ENCODE measurements at places on chromosomes 1 and 21.
A peak's percentile ranks its signal among the peaks of the same experiment; 100 is the strongest.

GRCh38 chr1:244186372-244186771 lies 135.3 kb downstream of the ZBTB18 start:
- no peak overlapping the region for H3K4me3 ChIP-seq
- H3K27ac ChIP-seq, result no peak overlapping the region
- H3K4me1 ChIP-seq, result no peaks in the 10 kb centered on the region
- DNase-seq, result no peak
- H3K27me3 ChIP-seq, result no peaks in the 10 kb centered on the region

GRCh38 chr1:20648438-20648837 lies 12.7 kb downstream of the DDOST start:
- no peaks in the 10 kb centered on the region for H3K36me3 ChIP-seq
- no peaks in the 10 kb centered on the region for H3K4me1 ChIP-seq
- H3K27me3 ChIP-seq, result no peaks in the 10 kb centered on the region
- no peak for DNase-seq

- H3K27me3 ChIP-seq, result no peaks in the 10 kb centered on the region
- H3K36me3 ChIP-seq, result no peaks in the 10 kb centered on the region
- H3K27ac ChIP-seq, result no peak overlapping the region
- H3K4me1 ChIP-seq, result no peaks in the 10 kb centered on the region
- DNase-seq, result no peak
These were observed 53.5 kb downstream of the LGR6 start for GRCh38 chr1:202247104-202247503.

DNA sequence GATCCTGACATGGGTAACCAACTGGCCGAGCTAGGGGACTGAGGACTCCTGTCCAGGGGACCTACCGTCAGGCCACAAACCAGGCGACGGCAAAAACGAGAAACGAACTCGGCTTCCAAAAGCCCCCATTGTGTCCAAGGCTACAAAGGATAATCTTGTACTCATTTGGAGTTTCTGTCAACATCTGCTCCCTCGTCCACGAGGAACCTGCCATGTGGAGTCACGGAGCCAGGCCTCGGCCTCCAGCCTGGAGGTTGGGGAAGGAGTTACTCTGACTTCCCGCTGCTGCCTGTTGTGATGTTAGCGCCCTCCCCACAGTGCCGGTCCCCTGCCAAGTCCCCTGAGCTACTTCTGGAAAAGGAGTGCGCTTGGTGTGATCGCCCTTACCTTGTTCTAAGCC lies 7.3 kb downstream of the KRTAP10-1 start:
- H3K27me3 ChIP-seq, result no peaks in the 10 kb centered on the region
- no peaks in the 10 kb centered on the region for H3K4me1 ChIP-seq
- no peak overlapping the region for H3K27ac ChIP-seq
- H3K4me3 ChIP-seq, result no peak overlapping the region

DNA sequence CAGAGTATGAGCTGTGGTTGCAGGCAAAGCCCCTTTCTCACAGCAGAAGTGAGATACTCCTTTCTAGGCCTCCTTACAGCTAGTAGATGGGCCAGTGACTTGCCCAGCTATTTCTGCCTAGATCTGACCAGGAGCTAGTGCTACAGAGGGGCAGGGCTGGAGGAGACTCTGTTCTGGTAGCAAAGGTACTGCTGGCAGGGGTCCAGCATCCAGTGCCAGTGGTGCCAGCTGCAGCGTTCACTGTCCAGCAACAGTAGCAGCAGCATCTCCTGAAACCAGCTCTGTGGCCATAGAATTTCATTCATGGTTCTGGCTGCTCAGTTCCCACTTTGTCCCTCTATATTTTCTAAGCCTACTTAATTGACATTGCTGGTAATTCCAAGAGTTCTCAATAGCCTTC lies 62.5 kb upstream of the CNN3 start:
- H3K27ac ChIP-seq, result no peak overlapping the region
- no peaks in the 10 kb centered on the region for H3K36me3 ChIP-seq
- H3K4me3 ChIP-seq, result no peak overlapping the region
- H3K4me1 ChIP-seq, result no peaks in the 10 kb centered on the region

DNA sequence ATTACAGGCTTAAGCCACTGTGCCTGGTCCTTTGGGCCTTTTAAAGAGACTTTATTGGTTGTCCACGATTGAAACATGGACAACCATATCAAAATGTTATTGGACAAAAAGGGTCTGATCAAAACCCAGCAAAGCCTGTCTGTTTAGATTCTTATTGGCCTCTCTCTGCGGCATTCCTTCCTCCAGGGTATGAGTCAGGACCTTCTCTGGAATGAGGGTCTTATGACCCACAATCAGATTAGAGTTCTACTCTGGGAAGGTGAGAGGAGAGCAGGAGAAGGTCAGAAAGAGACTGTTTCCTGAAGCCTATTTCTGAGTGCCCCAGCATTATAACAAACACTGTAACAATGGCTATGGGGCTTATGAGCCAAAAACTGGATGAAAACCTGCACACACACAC lies 7.9 kb downstream of the LURAP1 start:
- H3K27me3 ChIP-seq, result no peaks in the 10 kb centered on the region
- no peak for DNase-seq
- no peaks in the 10 kb centered on the region for H3K4me1 ChIP-seq
- no peak overlapping the region for H3K27ac ChIP-seq
- H3K4me3 ChIP-seq, result no peak overlapping the region

DNA sequence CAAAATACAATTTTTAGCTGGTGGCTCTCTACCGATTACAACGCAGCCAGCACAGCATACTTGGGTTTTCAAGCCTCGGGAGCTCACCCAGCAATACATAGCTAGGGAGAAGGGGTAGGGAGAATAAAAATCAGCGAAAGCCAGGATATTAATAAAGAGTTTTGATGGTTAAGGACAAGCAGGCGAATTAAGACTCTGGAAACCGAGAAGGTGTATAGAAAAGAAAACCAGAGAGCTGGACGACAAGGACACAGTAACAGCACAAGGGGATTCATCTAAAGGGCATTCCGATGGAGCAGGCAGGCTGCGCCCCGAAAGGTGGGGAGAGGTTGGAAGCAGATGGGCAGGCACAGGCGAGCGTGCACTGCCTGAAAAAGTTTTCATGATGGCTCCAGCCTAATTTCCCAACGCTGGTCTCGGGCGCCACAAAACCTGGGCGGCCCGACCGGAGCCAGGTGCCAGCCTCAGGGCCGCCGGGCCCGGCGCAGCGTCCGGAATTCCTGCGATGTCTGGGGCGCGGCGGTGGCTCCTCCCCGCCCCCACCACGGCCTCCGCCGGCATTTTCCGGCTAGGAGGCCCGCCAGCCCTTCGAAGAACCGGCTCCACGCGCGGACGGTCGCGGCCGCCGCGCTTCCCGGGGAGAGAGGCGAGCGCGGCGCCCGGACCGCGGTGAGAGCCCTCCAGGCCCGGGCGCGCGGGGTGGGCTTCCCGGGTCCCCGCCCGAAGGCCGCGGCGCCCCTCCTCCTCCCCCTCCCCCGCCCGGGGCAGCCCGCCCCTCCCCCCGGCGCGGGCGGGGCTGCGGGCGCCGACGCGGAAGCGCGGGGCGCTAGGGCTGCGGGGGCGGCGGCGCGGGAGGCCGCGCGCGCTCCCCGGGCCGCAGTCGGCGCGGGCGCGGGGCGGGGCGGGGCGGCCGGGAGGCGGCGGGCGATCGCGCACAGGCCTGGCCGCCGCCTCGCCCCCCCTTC lies 774 bp upstream of the DYRK1A start:
- peak; percentile 42 for DNase-seq
- H3K4me1 ChIP-seq, result peaks cover 8% of the 10 kb centered on the region
- H3K27ac ChIP-seq, result peak overlapping the region; percentile 100
- H3K27me3 ChIP-seq, result no peaks in the 10 kb centered on the region
- no peaks in the 10 kb centered on the region for H3K36me3 ChIP-seq

DNA sequence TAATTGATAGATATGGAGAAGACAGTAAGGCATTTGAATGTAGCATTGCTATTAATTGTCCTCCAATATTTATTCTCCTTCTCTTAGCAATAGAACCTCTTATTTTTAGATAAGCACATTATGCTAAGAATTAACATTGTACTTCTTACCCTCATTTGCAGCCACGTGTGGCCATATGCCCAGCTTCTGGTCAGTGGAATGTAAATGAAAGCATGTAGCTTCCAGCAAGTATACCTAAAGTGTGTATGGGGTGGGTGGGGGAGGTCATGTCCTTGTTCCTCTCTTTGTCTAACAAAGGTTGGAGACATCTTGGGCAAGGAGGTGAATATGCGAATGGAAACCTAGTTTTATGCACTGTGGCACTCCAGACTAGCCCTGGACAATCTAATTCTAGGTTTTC lies 133.6 kb upstream of the HMCN1 start:
- no peak overlapping the region for H3K27ac ChIP-seq
- no peak for DNase-seq
- H3K4me1 ChIP-seq, result no peaks in the 10 kb centered on the region
- no peak overlapping the region for H3K4me3 ChIP-seq

DNA sequence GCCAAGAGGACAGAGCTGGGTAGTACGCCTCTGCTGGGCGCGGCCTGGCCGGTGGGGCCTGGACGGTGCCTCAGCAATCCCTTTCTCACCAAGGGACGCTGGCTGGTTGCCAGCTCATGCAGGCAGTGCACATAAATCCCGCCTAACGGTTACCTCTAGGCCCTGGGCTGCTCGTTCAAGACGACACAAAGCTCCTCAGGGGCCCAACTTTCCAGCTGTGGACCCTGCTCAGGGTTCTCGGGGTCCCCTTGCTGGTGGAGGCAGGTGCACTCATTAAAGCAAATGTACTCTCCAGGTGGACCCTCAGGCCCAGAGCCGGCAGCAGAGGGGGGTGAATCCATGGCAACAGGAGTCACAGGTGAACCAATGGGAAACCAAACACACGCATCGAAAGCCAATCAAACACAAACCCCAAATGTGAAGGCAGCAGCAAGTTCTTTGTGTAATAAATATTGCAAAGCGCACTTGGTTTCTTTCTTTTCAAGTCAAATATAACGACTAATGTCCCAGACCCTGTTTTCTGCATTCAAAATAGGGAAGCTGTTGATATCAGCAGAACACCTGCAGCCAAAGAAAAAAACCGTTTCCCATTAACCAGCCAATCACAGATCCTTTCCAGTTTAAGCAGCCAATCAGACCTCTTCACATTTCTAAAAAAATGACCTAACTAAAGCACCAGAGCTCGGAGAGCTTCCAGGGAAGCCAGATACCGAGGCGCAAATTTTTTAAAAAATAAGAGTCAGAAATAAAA lies 26.1 kb upstream of the CLSTN1 start:
- H3K4me1 ChIP-seq, result no peaks in the 10 kb centered on the region
- no peaks in the 10 kb centered on the region for H3K36me3 ChIP-seq
- H3K27me3 ChIP-seq, result no peaks in the 10 kb centered on the region
- no peak overlapping the region for H3K4me3 ChIP-seq
- no peak overlapping the region for H3K27ac ChIP-seq

- no peak for DNase-seq
- no peaks in the 10 kb centered on the region for H3K27me3 ChIP-seq
- no peak overlapping the region for H3K27ac ChIP-seq
- H3K36me3 ChIP-seq, result no peaks in the 10 kb centered on the region
- H3K4me3 ChIP-seq, result no peak overlapping the region
These were observed 170.6 kb upstream of the ARHGEF16 start for GRCh38 chr1:3283849-3284248.

DNA sequence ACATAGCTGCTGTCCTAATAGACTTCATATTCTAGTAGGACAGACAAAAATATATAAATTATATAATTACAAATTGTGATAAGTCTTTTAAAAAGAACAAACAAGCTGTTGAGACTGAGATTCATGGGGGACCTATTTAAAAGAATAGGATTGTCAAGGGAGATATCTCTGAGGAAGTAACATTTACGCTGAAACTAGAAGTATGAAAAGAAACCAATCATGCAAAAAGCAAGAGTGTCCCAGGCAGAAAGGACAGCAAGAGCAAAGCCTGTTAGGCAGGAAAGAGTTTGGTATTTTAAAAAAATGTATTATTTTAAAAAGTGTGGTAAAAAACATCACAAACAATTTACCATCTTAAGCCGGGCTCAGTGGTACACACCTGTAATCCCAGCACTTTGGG lies 9.1 kb upstream of the METTL13 start:
- H3K27me3 ChIP-seq, result no peaks in the 10 kb centered on the region
- no peaks in the 10 kb centered on the region for H3K4me1 ChIP-seq
- no peak for DNase-seq
- no peak overlapping the region for H3K27ac ChIP-seq
- no peaks in the 10 kb centered on the region for H3K36me3 ChIP-seq

DNA sequence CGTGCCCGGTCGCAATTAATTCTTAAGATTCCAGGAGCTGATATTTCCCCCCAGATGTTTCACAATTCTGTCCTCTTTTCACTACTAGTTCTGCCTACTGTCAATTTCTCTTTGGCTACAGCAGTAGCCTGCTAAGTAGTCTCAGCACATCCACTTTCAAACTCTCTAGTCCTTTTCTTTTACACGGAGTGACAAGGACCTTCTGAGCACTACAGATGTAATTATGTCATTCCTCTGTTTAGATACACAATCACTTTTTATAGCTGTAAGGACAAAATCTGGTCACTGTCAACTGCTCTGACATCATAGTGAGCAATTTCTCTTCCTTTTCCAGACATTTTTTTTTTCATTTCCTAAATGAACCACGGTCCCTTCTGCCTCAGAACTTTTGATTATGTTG lies 421.7 kb upstream of the CHRM3 start:
- H3K4me3 ChIP-seq, result no peak overlapping the region
- no peak for DNase-seq
- no peak overlapping the region for H3K27ac ChIP-seq
- H3K4me1 ChIP-seq, result no peaks in the 10 kb centered on the region
- no peaks in the 10 kb centered on the region for H3K27me3 ChIP-seq
- H3K36me3 ChIP-seq, result no peaks in the 10 kb centered on the region

DNA sequence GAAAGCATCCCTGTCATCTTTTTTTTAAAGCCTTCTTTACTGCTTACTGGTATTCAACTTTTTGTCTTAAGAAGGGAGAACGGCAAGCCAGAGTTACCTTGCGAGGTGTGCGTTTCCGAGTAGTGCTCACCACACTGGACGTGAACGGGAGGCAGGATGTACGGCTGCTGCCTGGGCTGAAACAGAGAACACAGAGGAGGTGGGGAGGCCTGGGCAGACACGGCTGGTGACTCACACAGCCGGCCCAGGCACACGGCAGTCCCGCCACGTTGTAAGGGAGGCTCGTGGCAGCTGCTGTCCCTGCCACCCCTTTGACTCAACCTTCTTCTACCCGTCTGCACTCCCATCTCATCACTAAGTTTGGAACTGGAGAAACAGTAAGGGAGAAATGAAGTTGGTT lies 105.8 kb downstream of the SMYD2 start:
- no peaks in the 10 kb centered on the region for H3K36me3 ChIP-seq
- no peak for DNase-seq
- H3K4me1 ChIP-seq, result no peaks in the 10 kb centered on the region
- no peak overlapping the region for H3K4me3 ChIP-seq
- H3K27ac ChIP-seq, result no peak overlapping the region

GRCh38 chr1:215911406-215911968 lies 344.4 kb downstream of the KCTD3 start:
- no peak overlapping the region for H3K27ac ChIP-seq
- no peak for DNase-seq
- no peaks in the 10 kb centered on the region for H3K27me3 ChIP-seq
- H3K36me3 ChIP-seq, result no peaks in the 10 kb centered on the region
- H3K4me3 ChIP-seq, result no peak overlapping the region

- no peak for DNase-seq
- H3K4me1 ChIP-seq, result no peaks in the 10 kb centered on the region
- no peaks in the 10 kb centered on the region for H3K27me3 ChIP-seq
- H3K36me3 ChIP-seq, result no peaks in the 10 kb centered on the region
- H3K27ac ChIP-seq, result peak overlapping the region; percentile 9
- no peak overlapping the region for H3K4me3 ChIP-seq
These were observed 35.4 kb downstream of the NID1 start for GRCh38 chr1:236029428-236029940.
